ENCODE measurements at places on chromosomes 12 and 14. TPM values are rescaled to one million over a fixed set of nuclear protein-coding genes. Genes with fewer than 3 reads are reported as not detected.

Gene WNT1
- not detected for total RNA-seq

Gene RD3L
- total RNA-seq: not detected

Gene SLCO1B1
- total RNA-seq: not detected

Gene BCL7A
- total RNA-seq: 9.8 TPM

Gene IAPP
- total RNA-seq: not detected

Gene KRT71
- total RNA-seq: not detected

Gene NGB
- not detected for total RNA-seq

Gene RNASE2
- total RNA-seq: 0.91 TPM

Gene PZP
- not detected for total RNA-seq

Gene CCDC177
- not detected for total RNA-seq

Gene SELPLG
- 1.7 TPM for total RNA-seq

Gene ACOT6
- not detected for total RNA-seq

Gene ZDHHC22
- total RNA-seq: not detected

Gene NPC2
- 99.5 TPM for total RNA-seq

Gene GPR84
- total RNA-seq: 0.51 TPM

Gene SLC4A8
- total RNA-seq: not detected

Gene SIX1
- 28.3 TPM for total RNA-seq
